Fibroblast of upper back skin (primary cell): ENCODE measurements at places on chromosomes 3 and 15.

GRCh38 chr3:54376939-54377578 lies 254.7 kb downstream of the CACNA2D3 start:
- no peak for DNase-seq

DNA sequence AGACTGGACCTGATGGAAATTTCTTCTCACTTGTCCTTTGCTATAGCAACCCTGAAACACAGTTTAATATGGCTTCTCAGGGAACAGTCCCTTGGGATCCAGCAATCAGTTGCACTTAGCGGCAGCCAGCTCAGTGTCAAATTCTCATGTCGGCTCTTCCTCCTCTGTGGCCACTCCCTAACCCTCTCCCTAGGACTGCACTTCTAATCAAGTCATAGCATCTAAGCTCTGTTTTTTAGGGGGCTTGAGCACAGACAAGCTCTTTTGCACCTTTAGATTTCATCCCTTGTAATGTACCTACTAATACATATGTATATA lies 250.5 kb upstream of the TLE3 start:
- DNase-seq = no peak

GRCh38 chr15:29680465-29681165 lies 141.7 kb downstream of the TJP1 start:
- DNase-seq = no peak

DNA sequence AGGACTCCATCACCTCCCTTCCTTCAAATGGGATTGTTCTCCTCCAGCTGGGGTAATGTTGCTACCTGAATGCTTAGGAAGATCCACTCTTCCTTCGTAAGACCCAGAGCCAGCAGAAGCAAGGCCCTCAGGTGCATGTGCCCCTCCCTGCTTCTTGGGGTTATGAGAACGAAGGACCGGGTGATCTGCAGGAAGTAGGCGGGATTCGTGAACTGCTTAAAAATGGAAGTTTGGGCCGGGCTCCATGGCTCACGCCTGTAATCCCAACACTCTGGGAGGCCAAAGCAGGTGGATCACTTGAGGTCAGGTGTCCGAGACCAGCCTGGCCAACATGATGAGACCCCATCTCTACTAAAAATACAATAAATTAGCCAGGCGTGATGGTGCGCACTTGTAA lies 8.0 kb downstream of the TLR9 start:
- no peak for DNase-seq

DNA sequence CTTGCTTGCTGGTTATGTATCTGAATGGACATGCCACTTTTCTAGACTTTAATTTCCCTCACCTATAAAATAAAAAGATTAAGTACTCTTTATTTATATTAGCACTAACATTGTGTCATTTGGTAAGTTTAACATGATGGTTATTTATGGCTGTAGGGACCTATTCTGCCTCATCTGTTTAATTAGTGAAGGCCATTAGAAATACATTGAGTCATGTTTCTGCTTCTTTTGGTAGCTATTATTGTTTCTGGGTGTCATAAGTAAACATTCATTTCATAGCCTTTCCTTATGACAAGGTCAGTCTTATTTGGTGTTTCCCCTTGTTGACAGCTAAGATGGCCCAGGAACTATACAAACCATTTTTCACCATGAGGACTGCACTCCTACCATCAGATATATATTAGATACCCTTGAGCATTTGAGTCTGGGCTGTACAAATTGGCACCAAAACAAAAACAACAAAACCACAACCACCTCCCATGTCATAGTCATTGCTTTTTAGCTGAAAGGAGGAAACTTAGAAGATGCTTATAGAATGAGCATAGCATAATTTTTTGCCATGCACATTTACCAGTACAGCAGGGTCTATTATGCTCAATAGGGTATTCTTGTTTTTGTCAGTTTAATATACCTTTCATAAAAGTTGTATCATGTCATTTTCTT lies 39.3 kb downstream of the SRP14 start:
- DNase-seq = peak; percentile 10

GRCh38 chr3:51794206-51794605 lies 15.2 kb upstream of the IQCF6 start:
- DNase-seq = no peak

GRCh38 chr3:197222937-197223370 lies 75.5 kb downstream of the DLG1 start:
- no peak for DNase-seq

DNA sequence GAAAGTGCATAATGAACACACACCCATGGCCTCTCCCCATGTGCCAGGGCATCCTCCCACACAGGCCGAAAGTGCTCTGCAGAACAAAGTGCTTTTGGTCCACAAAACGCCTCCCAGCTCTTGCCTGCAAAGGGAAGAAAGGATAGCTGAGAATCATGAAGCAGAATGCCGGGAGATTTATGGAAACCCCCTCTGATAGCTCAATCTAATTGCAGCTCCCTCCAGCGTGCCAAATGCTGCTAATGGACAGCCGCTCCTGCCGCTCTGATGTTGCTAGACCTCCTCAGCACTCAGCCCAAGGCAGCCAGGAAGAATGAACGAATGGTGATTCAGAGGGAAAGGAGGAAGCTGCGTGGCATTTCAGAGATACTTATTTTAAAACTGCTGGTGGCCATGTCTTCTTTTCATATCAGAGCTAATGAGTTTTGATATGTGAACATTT lies 145.3 kb downstream of the TJP1 start:
- peak; percentile 64 for DNase-seq

DNA sequence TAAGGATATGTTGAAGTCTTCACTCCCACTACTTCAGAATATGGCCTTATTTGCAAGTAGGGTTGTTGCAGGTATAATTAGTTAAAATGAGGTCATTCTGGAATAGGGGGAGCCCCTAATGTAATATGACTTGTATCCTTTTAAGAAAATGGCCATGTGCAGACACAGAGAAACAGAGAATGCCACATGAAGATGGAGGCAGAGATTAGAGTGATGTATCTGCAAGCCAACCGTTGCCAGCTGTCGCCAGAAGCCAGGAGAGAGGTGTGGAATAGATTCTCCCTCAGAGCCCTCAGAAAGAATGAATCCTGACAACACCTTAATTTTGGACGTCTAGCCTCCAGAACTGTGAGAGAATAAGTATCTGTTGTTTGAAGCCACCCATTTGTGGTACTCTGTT lies 11.3 kb upstream of the TRANK1 start:
- DNase-seq = no peak

GRCh38 chr3:50266017-50266416 lies 2.9 kb upstream of the SEMA3B start:
- DNase-seq = no peak

- no peak for DNase-seq
Observed at GRCh38 chr15:38520035-38520434, 44.6 kb downstream of the RASGRP1 start.

GRCh38 chr3:4928277-4928789 lies 50.9 kb upstream of the BHLHE40 start:
- DNase-seq = no peak

DNA sequence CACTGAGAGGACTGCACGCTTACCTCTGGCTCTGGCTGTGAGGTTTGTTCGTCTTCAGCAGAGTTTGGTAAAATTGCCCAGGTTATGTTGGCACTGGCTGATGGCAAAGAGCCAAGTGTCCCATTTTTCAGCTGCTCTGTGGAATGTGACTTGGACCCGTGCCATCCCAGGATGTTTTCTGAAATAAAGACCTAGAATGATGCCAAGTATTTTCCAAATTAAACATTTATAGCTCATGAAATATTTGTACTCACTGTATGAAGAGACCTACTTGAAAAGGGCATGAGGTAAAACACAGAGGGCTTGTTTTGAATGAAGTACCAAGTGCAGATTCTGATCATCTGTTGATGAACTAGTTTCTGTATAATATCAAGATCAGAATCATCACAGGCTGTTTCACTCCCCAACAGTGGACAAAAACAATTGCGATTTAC lies 200.5 kb downstream of the STT3B start:
- DNase-seq = no peak

DNA sequence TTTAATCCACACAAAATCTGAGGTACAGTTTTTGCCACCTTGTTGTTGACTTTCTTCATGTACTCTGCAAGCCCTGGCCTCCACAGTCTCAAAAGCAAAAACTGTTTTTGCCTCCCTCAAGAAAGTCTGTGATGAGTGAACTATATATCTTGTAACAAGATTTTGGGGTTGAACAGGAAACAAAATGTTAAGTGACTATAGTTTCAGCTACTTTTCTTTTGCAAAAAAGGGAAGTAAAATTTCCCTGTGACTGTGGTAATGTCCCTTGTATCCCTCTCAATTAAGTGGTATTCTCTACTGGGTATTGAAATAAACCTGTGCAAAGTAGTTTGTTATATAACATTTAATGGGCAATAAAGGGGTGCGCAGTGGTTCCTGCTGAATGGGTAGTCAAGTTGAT lies 21.3 kb upstream of the SCAANT1 start:
- no peak for DNase-seq

DNA sequence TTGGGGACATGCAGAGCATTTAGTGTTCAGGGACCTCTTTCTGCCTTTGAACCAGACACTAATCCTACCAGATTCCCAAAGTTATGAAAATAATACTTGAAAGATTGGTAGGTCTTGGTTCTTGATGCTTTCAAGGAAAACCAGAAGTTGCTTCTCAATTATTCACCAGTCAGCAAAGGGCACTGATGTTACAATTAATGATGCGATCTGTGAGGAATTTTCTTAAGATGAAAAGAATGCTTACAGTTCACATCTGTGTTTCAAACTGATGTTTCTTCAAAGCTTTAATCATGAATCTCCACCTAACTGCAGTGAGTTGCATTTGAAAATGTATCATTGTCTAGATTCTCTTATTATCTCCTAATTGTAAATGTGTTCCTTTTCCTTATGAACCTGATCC lies 161.0 kb downstream of the NAALADL2 start:
- peak; percentile 34 for DNase-seq

- DNase-seq = no peak
Observed at GRCh38 chr15:40330368-40330836, 6.9 kb downstream of the INAFM2 start.

- DNase-seq = peak; percentile 68
Observed at GRCh38 chr3:155362808-155363689, 69.6 kb upstream of the STRIT1 start.

DNA sequence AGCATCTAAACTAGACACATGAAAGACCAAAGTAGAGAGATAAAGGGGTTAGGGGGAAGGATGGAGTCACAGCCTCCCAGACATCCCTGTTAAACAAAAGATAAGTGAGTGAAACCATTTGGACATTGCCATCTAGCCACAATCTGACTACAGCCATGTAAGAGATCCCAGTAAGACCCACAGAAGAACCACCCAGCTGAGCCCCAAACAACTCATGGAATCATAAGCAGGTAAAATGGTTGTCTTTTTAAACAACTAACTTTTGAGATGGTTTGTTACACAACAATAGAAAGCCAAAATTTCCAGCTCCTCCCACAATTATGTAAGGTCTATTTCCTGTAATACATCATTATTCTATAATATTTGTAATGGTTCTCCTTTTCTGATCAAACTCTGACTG lies 437.5 kb downstream of the IGSF11 start:
- DNase-seq = no peak
